CD4-positive, alpha-beta T cell treated with Interferon alpha-2 for 1 hour (primary cell): ENCODE measurements at places on chromosomes 5 and 9.

GRCh38 chr5:119336262-119336661, 19.6 kb upstream of the TNFAIP8 start:
- peak; percentile 45 for DNase-seq

- DNase-seq, result no peak
Measured at GRCh38 chr5:79346420-79346824, 110.5 kb downstream of the JMY start.

DNA sequence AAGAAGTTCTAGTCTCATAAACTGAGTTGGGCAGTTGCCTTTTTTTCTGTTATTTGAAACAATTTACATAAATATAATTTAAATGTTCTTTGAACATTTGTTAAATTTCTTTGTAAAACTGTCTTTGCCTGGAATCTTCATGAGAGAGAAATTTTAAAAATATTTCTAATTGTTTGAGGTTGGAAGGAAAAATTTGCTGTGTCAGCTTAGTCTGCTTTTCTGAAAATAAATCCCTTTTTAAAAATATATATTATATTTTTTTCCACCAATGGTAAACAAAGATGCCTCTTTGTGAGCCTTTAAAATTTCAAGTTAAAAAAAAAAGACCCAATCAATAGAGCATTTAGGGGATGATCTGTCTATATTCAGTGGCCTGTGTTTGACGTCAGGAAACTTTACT, 542.7 kb downstream of the KIF4B start:
- DNase-seq, result no peak

GRCh38 chr9:73294336-73294735, 142.7 kb downstream of the ANXA1 start:
- no peak for DNase-seq

GRCh38 chr5:75116856-75117255, 64.5 kb upstream of the GCNT4 start:
- DNase-seq, result no peak

DNA sequence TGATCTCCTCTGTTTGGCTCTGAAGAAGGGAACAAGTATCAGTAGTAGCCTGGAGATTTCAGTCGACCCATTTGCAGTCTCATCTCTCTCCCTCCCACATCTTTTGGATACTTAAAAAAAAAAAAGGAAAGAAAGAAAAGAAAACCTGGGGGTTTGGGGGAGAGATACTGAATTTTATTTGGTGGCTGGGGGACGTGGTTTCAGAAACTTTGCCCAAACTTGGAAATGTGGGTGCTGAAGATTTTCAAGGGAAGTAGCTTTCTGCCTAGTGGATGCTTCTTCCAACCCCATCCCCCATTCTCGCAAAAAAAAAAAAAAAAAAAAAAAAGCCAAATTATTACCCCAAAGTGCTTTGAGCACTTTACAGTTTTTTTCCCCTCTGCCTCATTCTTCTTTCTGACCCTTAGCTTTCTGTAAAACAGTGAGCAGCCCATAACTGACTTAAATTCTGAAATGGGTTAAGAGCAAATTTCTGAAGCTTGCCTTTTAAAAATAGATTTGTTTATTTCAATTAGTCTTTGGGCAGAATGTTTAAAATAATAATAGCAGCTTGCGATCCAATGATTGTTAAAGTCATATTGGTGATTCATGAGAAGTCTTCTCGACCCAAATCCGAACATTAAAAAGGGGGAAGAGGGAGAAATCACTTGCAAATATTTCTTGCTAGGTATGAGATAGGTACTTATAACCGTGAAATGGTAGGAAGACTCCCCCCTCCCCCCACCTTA, 894 bp downstream of the FST start:
- no peak for DNase-seq

GRCh38 chr9:113631137-113631765, 167.7 kb downstream of the RGS3 start:
- DNase-seq, result no peak
